Fibroblast of skin of right quadriceps (primary cell): ENCODE measurements at places on chromosomes 6 and 20.

- no peak for DNase-seq
Measured at GRCh38 chr20:35771367-35771688, 487 bp upstream of the PHF20 start.

GRCh38 chr6:146915671-146916127 lies 288.5 kb upstream of the STXBP5 start:
- peak; percentile 68 for DNase-seq

DNA sequence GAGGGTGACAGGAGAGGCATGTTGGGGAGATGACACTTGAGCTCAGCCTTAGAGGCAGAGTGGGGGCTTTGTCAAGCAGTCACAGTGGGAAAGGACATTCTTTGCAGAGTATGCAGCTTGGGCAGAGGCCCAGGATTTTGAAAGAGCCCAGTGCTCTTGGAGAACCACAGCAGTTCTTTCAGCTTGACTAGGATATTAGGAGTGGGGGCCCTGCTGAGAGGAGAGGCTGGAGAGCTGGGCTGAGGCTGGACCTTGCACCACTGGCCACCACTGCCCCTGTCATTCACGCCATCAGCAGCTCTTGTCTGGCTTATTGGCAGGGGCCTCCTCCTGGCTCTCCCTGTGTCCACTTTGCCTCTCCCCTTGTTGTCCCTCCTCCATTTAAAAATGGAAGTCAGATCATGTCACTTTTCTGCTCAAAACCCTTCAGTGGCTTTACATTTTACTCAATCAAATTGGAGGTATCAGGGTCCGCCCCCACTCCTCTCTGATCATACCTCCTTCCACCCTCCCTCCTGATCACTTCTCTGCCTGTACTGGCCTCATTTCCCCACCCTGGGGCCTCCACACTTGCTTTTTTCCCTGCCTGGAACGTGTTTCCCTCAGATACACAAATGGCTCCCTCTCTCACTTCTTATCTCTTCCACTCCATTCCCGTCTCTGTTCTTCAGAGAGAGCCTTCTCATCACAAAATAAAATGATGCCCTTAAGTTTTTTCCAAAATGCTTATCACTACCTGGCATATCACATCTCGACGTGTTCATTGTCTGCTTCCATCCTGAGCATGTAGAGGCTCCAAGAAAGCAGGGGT lies 10.5 kb downstream of the MANBAL start:
- peak; percentile 68 for DNase-seq

DNA sequence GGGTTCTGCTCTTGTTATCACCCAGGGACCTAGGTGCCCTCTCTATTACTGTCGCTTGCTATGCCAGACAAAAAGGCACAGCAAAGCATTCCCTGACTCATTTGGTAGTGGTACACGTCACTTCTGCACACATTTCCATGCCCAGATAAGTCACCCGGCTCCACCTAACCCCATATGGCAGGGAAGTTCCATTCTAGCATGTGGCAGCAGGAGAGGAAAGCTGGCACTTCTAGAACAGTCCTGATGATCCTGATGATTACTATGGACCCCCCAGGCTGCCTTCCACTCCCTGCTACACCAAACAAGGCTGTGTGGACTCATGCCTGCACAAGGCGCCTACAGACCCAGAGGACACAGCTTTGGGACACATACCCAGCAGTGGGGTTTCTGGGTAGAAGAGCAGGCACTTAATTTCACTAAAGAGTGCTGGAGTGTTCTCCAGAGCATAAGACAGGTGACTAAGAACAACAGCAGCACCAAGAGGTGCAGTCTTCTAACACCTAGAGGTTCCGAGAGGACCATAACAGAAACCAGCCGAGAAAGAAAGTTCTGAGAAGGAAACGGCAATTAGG lies 53.5 kb upstream of the NELFCD start:
- no peak for DNase-seq

DNA sequence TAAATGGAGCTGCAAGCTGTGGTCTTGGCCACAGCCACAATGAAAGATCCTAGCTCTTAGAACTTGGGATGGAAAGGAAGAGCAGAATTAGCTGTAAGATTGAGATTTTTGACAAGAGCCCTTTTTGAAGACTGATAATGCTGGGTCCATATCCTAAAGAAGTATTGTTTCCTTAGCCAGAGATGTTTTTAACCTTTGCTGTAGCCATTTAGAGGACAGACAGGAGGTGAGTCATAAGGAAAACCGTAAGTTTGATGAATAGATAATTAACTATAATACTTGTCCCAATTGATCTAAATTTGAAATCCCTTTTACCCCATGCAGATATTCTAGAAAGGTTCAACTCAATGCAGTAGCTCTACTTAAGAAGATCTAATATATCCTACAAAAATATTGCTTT lies 213.7 kb downstream of the HTR1B start:
- no peak for DNase-seq

DNA sequence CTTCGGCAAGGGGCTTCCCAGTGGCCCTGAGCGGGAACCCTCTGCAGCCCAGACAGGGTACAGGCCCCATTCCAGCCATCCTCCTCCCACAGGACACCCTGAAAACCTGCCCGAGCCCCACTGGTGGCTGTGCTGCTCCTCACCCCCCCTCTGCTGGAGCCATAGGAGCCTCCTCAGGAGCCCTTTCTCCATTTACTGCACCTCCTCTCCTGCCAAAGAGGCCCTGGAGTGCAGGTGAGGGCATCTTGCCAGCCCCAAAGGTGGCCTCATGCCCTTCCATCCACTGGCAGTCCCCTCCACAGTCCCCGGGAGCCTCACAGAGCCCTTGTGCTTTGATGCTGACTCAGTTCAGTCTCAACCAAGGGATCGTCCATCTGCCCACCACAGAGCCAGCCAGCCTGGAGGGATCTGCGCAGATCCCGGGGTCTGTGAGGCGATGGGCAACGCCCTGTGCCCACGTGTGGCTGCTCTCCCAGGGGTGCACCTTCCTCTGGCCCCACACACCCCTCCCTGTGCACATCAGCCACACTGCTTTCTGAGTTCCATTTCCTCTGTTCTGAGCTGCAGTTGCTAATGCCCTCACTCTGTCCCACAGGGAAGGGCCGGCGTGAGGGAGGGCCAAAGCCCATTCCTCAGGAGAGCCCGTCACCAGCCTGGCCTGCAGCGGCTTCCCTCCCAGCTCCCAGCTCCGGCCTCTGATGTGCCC lies 228.5 kb downstream of the DLL1 start:
- no peak for DNase-seq

GRCh38 chr6:129872586-129872985 lies 11.5 kb upstream of the TMEM244 start:
- no peak for DNase-seq

GRCh38 chr6:106522562-106523250 lies 106.6 kb downstream of the RTN4IP1 start:
- no peak for DNase-seq

- peak; percentile 69 for DNase-seq
Measured at GRCh38 chr6:106090001-106090400, 3.9 kb downstream of the PRDM1 start.

GRCh38 chr6:106974336-106974998 lies at the start of gene CD24:
TSS of gene CD24 (minus strand) at chr6:106974729. CDS start at chr6:106974646, 83 bp downstream.
- no peak for DNase-seq

GRCh38 chr20:45337367-45338120 lies 10.7 kb downstream of the SDC4 start:
- DNase-seq: peak; percentile 90

DNA sequence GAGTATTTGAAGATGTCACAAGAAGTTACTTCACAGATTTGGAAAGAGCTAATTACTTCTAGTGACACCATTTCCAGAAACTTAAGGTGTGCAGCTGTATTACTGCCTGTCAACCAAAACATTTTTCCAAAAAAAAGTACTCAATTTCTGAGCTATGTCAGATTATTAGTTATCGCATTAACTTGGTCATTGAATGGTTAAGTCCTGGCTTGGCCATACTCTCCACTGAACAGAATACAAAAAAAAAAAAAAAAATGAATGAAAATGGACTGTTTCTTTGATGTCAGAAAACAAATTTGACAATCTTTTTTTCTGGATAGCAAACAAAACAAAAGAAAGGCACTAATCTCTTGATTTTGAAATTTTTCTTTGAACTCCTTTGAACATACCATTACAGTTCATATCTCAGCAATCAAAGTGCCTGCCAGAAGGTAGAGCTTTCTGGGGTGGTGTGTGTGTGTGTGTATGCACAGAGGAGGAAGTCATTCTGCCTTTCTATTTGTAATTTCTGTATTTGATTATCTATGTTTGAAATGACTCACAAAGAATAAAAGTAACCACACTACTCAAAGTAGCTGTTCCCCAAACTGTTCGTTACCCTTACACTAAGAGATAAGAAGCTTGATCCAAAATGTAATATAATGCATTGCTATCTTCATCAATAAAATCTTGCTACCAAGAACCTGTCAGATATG lies 210.8 kb upstream of the FUT9 start:
- no peak for DNase-seq

DNA sequence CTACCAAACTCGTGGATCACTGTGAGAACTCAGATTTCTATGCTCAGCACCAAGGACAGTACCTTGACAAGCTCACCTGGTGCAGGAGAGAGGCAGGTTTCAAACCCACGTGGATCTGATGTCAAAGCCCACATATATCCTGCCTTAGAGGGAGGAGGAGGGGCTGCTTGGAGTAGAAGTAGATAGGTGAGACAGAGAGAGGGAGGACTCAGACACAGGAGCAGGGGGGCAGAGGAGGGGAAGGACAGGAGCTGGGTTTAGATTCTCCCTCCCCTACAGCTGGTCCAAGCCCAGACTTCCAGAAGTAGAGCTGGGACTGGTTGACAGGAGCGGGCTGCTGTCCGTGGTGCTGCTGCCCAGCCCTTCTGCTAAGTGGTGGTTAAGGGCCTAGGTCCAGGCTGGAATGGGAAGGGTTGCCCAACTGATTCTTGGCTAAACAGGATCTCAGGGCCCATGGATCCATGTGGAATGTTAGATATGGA lies 77.5 kb downstream of the CDH22 start:
- peak; percentile 10 for DNase-seq

DNA sequence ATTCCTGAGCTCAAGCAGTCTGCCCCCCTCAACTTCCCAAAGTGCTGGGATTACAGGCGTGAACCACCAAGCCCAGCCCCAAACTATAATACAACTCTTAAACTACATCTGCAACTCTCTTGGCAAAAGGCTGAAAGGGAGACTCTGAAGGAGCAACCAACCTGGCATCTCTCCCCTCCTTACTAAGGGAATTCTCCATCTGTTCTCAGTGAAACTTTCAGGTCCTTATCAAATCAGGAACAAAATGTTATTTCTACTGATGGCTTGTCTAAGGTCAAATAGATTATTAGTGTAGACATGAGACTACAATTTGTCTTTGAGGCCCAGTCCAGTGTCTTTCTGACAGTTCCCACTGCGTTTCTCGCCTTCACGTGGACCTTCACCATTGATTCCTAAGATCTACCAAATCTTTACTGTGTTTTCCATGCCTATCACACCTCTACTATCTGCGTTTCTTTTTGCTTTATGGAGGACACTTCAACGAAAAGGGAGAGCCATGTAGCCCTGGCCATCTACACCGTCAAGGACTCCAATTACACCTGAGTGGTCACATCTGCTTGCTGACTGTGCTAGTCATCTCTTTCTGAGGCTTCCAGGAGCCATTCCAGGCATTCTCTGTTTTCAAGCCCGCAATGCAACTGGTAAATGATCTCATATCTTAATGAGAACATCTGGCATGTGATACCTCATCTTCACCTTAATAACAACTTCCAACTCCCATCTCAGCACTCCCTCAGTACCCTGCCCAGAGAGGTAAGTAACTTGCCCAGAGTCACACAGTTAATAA lies 405.7 kb upstream of the CITED2 start:
- DNase-seq: no peak

- DNase-seq: peak; percentile 87
Measured at GRCh38 chr20:4108495-4109306, 93.3 kb upstream of the RNF24 start.

- no peak for DNase-seq
Measured at GRCh38 chr6:116084284-116084683, 16.4 kb upstream of the NT5DC1 start.

- no peak for DNase-seq
Measured at GRCh38 chr6:85676086-85676729, 33.5 kb upstream of the SYNCRIP start.

DNA sequence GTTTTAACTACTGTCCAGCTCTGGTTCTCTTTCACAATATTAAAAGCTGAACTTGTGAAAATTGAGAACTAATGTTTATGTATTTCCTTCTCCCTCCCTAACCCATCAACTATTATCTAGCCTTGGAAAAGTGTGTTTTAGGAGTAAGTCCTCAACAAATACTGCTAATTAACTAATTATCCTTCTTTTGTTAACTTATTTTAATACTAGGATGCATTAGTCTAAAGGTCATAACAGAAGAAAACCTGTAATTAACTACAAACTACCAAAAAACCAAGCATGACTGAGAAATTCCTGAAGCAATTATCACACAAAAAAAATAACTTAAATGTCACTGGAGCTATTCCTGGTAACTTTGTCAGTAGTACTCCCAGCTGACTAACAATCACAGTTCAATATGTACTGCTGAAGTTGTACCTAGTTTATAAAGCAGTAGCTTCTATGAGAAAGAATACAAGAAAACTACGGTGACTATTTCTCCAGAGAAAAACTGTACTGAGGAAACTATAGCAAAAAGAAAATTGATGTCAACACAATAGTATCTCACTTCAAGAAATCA lies 301.9 kb downstream of the LAMA2 start:
- peak; percentile 21 for DNase-seq

DNA sequence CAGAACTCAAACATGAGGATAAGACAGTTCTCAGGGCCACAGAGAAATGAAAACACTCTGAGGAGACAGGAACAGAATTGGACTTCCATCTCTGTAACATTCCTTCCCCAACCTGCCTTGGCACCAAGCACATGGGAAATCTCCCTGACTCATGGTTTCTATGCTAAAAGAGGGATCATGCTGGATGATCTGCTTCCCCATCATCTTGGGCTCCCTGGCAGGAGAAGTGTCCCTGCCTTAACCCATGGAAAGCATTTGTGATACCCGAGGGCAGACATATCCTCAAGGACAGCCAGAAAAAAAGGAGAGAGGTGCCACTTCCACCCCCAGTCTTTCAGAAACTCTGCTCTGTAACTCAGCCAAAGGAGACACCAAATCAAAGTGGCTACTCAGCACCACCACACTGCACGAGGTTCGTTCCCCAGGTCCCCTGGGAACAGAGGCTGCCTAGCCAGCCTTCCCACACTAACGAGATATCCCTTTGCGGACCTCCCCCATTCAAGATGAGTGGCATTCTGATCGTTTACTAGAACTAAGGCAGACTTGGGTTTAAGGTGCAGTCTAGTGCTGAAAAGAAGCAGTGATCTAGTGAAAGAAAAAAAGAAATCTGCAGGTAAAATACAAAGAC lies 34.8 kb downstream of the BLOC1S5 start:
- peak; percentile 14 for DNase-seq
